ENCODE measurements at places on chromosomes 3 and 15.

DNA sequence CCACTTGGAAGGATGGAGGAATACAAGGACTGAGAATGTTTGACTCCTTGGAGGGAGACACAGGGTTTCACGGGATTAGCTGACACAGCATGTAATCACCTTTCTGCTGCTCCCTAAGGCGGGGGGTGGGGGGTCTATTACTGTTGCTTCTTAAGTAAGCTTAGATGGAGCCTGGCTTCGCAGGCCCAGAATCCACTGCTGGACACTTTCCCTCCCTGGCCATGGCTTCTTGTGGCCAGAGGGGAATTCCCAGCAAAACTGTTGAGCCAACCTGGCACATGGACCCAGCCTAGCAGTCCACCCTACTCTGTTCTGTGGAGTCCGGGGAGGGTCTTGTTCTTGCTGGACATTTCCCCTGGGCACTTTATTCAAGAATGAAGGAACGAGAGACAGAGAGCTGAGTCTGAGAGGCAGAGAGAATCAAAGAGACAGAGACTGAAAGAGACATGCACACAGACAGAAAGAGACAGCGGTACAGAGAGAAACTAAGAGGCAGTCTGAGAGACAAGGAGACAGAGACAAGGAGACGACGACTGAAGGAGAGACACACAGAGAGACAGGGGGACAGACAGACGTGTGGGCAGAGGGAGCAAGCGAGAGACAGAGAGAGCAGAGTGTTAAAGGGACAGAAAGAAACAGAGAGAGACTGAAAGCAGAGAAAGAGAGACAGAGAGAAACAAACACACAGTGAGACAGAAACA is 55.6 kb upstream of the DLG1 start:
- DNase-seq: no peak

DNA sequence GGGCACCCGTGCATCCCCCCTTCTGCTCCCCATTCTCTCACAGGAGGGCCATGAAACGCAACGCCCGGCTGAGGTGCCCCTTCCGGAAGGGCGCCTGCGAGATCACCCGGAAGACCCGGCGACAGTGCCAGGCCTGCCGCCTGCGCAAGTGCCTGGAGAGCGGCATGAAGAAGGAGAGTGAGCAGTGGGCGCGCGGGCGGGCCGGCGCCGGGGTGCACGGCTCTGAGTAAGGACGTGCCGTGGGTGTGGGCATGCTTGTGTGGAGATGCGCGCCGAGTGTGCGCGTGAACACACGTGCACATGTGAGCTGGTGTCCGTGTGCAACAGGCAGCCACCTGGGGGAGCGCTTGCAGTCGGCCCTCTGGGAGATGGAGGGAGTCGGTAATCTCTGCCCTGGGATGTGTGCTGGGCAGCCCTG is 28.1 kb downstream of the NR1I2 start:
- DNase-seq: no peak

- no peak for DNase-seq
These were observed 55.7 kb downstream of the LMCD1 start for GRCh38 chr3:8557298-8557697.

DNA sequence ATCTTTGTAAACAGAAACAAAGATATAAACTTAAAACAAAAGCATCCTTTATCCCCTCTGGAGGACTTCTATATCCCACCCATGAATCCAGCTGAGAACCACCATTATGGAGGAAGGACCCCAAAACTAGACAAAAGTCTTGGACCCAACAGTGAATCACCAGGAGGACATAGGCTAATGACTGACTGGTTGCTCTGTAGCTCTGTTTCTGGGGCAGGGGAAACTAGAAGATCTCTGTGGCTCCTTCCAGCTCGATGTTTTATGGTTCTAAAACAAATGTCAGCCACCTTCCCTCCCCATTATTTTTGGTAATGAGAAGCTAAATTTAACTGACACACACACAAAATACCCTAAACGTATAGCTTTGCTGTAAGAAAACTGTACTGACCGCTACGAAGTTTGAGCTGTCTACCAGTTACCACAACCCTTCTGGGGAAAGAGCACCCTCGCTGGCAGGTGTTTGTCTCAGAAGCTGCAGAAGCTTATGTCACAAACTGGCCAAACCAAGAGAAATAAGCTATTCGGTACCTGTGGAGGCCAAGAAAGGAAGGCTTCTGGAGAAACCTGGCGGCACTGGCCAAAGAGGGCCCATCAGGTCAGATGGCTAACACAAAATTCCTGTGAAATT is 36.4 kb downstream of the MB21D2 start:
- DNase-seq: no peak

Data from amniotic stem cell (primary cell).